ENCODE measurements at places on chromosomes 2 and 18.

GRCh38 chr18:9792565-9793245, 84.6 kb downstream of the RAB31 start:
- peaks cover 12% of the 10 kb centered on the region for H3K36me3 ChIP-seq
- H3K4me3 ChIP-seq = no peak overlapping the region
- DNase-seq = peak; percentile 39
- H3K4me1 ChIP-seq = peaks cover 9% of the 10 kb centered on the region
- H3K27ac ChIP-seq = no peak overlapping the region

DNA sequence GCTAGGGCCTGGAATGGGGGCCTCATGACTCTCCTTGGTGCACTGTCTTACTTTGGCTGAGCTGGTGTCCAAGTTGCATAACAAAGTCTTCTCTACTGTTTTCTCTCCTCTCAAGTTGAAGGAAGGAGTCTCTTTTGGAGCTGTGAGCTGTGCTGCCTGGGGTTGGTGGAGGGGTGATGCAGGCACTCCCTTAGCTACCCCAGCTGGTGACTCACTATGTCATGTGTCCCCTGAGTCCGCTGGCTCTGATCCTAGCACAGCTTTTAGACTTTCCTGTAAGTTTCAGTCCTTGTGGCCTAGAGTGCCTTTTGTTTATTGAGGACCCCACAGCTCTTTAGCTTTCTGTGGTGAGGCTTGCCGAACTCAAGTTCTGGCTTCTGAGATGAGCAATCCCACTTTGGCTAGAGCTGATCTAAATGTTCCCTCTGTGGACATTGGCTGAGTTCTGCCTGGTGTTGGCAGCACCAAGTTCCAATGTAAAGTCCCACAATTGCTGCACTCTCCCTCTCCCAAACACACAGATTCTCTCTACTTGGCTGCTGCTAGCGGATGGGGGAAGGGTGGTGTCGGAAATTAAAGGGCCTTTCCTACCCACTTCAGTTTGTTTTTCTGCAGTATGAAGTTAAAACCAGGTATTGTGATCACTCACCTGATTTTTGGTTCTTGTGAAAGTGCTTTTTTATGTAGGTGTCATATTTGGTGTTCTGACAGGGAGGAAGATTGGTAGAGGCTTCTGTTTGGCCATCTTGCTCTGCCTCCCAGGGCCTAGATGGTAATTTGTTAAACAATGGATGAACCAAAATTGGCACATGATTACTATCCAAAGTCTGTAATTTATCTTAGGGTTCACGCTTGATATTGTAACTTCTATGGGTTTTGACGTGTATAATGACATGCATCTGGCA, 83.2 kb downstream of the COMMD1 start:
- no peaks in the 10 kb centered on the region for H3K27me3 ChIP-seq
- H3K36me3 ChIP-seq = peaks cover 21% of the 10 kb centered on the region
- no peaks in the 10 kb centered on the region for H3K4me1 ChIP-seq
- H3K4me3 ChIP-seq = no peak overlapping the region

GRCh38 chr2:169525434-169525833, 15.9 kb downstream of the KLHL41 start:
- no peak overlapping the region for H3K4me3 ChIP-seq
- peaks cover 3% of the 10 kb centered on the region for H3K27me3 ChIP-seq
- H3K36me3 ChIP-seq = peaks cover 14% of the 10 kb centered on the region
- no peak for DNase-seq

- no peaks in the 10 kb centered on the region for H3K36me3 ChIP-seq
- H3K4me3 ChIP-seq = peak overlapping the region; percentile 89
- DNase-seq = peak; percentile 22
- no peak overlapping the region for H3K27ac ChIP-seq
- H3K4me1 ChIP-seq = peaks cover 21% of the 10 kb centered on the region
These were observed 431 bp upstream of the CNRIP1 start for GRCh38 chr2:68320118-68320641.

- H3K4me1 ChIP-seq = no peaks in the 10 kb centered on the region
- no peak overlapping the region for H3K4me3 ChIP-seq
- H3K27ac ChIP-seq = no peak overlapping the region
- no peak for DNase-seq
- H3K27me3 ChIP-seq = peaks cover 7% of the 10 kb centered on the region
These were observed 81.0 kb upstream of the EPAS1 start for GRCh38 chr2:46216213-46216612.

DNA sequence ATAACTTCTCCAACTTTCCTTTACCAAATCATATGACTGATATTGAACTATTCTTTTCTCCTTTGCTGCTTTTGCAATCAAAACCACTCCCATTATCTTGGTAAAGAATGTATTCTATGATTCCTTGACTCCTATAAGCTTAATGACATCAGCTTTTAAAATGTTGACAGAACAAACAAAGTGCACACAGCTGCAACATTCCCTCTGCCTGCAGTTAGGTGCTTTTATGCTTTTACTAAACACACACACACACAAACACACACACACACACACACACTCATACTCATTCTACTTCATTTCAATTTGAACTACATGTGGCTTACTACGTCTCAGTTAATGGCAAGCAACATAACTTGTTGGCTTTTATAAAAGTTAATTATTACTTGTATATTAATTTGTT, 946.6 kb downstream of the DPP10 start:
- H3K4me3 ChIP-seq = no peak overlapping the region
- no peaks in the 10 kb centered on the region for H3K27me3 ChIP-seq
- no peak for DNase-seq
- H3K4me1 ChIP-seq = peaks cover 31% of the 10 kb centered on the region
- peaks cover 20% of the 10 kb centered on the region for H3K36me3 ChIP-seq
- no peak overlapping the region for H3K27ac ChIP-seq

GRCh38 chr2:142865924-142866323, 11.5 kb upstream of the KYNU start:
- H3K4me3 ChIP-seq = no peak overlapping the region
- H3K36me3 ChIP-seq = no peaks in the 10 kb centered on the region

- no peaks in the 10 kb centered on the region for H3K27me3 ChIP-seq
- H3K27ac ChIP-seq = peak overlapping the region; percentile 58
- peaks cover 46% of the 10 kb centered on the region for H3K36me3 ChIP-seq
- DNase-seq = no peak
- no peak overlapping the region for H3K4me3 ChIP-seq
- H3K4me1 ChIP-seq = peaks cover 18% of the 10 kb centered on the region
These were observed 14.6 kb downstream of the CLASP1 start for GRCh38 chr2:121634354-121635307.

GRCh38 chr18:10009321-10010144, 95.7 kb downstream of the VAPA start:
- H3K36me3 ChIP-seq = no peaks in the 10 kb centered on the region
- DNase-seq = no peak
- peaks cover 46% of the 10 kb centered on the region for H3K4me1 ChIP-seq
- peak overlapping the region; percentile 1 for H3K4me3 ChIP-seq
- peaks cover 3% of the 10 kb centered on the region for H3K27me3 ChIP-seq
- H3K27ac ChIP-seq = peak overlapping the region; percentile 49

GRCh38 chr2:220891405-220891804, 680.7 kb downstream of the EPHA4 start:
- H3K27me3 ChIP-seq = peaks cover 2% of the 10 kb centered on the region
- no peak overlapping the region for H3K27ac ChIP-seq
- no peaks in the 10 kb centered on the region for H3K36me3 ChIP-seq
- no peak overlapping the region for H3K4me3 ChIP-seq

DNA sequence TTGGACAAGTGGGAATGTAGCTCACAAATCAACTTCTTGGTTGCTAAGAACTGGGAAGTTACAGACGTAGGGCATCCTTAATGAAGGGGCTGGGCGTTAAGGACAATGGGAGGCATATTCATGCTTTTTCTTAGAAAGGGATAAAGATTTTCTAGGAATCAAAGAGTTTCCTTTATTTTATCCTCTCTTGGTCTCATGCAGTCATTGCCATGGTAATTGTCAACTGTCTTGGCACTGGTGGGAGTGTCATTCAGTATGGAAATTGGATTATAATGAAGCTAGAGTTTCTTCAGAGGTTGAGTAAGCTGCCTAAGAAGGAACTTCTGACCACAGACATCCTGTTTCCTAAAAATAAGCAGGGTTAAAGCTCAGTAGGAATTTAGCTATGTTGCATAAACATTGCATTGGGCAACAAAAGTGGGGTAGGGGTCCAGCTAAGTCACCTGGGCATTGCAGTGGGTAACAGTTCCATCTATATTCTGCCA, 114.0 kb downstream of the LYPD6B start:
- DNase-seq = no peak
- H3K4me3 ChIP-seq = no peak overlapping the region
- H3K27ac ChIP-seq = no peak overlapping the region
- peaks cover 13% of the 10 kb centered on the region for H3K36me3 ChIP-seq
- H3K27me3 ChIP-seq = peaks cover 2% of the 10 kb centered on the region
- peaks cover 68% of the 10 kb centered on the region for H3K4me1 ChIP-seq

GRCh38 chr18:24936691-24937090, 415.3 kb downstream of the ZNF521 start:
- DNase-seq = no peak
- no peaks in the 10 kb centered on the region for H3K36me3 ChIP-seq
- peaks cover 39% of the 10 kb centered on the region for H3K4me1 ChIP-seq
- no peak overlapping the region for H3K27ac ChIP-seq
- no peaks in the 10 kb centered on the region for H3K27me3 ChIP-seq

- H3K4me1 ChIP-seq = no peaks in the 10 kb centered on the region
- H3K36me3 ChIP-seq = no peaks in the 10 kb centered on the region
- no peaks in the 10 kb centered on the region for H3K27me3 ChIP-seq
These were observed 1140.6 kb upstream of the LRRTM1 start for GRCh38 chr2:81445176-81445575.

GRCh38 chr2:158968396-158969161, at the start of gene TANC1:
Gene TANC1, plus strand, starts transcription at chr2:158968640. Its CDS starts 97,271 bp downstream, at chr2:159065911.
- peak; percentile 93 for DNase-seq
- peaks cover 13% of the 10 kb centered on the region for H3K36me3 ChIP-seq
- H3K27ac ChIP-seq = peak within 1 kb of the TSS; percentile 100
- H3K4me1 ChIP-seq = peaks cover 85% of the 10 kb centered on the region
- peak within 1 kb of the TSS; percentile 96 for H3K4me3 ChIP-seq

- H3K36me3 ChIP-seq = no peaks in the 10 kb centered on the region
- no peak overlapping the region for H3K4me3 ChIP-seq
- H3K27me3 ChIP-seq = no peaks in the 10 kb centered on the region
- peaks cover 11% of the 10 kb centered on the region for H3K4me1 ChIP-seq
- no peak for DNase-seq
These were observed 929.4 kb upstream of the PIK3C3 start for GRCh38 chr18:41025666-41026065.

GRCh38 chr18:27769152-27769551, 407.8 kb downstream of the CDH2 start:
- H3K27ac ChIP-seq = no peak overlapping the region
- H3K4me3 ChIP-seq = no peak overlapping the region
- H3K27me3 ChIP-seq = no peaks in the 10 kb centered on the region
- no peak for DNase-seq

DNA sequence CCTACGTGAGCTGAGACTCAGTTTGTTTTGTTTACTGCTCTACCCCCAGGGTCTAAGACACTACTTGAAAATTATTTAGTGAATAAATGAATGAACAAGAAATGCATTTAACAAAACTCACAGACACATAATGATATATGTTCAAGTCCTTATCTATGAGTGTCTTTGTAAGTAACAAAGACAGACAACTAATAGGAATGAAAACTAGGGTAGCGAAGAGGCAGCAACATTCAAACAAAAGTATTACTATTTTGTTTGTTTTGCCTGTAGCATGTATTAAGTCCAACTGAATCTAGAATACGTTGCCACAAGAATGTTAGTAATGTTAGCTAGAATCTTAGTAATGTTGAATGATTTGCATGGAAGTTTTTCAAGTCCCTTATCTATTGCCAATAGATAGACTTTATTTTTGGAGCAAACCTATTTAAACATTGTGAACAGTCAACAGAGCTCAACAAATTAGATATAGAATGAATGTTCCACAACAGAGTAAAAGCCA, 144.8 kb upstream of the VWC2L start:
- H3K4me3 ChIP-seq = no peak overlapping the region
- H3K36me3 ChIP-seq = no peaks in the 10 kb centered on the region
- H3K27me3 ChIP-seq = no peaks in the 10 kb centered on the region
- H3K27ac ChIP-seq = no peak overlapping the region
- DNase-seq = no peak
- no peaks in the 10 kb centered on the region for H3K4me1 ChIP-seq
